ENCODE measurements at places on chromosomes 3 and 15.

DNA sequence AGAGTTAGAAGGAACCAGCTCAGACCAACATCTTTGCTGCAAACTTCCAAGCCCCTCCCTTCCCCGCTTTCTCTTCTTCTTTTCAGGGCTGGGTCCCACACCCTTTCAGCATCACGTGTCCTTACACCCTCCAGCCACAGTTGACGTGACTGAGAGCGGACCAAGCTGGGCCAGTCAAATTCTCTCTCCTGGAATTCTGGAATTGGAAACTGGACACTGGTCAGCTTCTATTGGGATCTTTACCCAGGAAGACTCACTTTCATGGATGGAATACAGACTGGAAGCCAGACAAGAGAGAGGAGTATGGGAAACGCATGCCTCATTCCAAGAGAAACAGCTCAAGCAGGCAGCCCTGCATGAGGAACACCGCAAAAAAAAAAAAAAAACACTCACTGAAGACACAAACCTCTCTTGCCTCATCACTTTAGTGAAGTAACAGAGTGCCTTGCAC is 12.4 kb upstream of the TPM1 start:
- DNase-seq = no peak

GRCh38 chr15:65583701-65584100 is 27.2 kb downstream of the INTS14 start:
- DNase-seq = no peak

DNA sequence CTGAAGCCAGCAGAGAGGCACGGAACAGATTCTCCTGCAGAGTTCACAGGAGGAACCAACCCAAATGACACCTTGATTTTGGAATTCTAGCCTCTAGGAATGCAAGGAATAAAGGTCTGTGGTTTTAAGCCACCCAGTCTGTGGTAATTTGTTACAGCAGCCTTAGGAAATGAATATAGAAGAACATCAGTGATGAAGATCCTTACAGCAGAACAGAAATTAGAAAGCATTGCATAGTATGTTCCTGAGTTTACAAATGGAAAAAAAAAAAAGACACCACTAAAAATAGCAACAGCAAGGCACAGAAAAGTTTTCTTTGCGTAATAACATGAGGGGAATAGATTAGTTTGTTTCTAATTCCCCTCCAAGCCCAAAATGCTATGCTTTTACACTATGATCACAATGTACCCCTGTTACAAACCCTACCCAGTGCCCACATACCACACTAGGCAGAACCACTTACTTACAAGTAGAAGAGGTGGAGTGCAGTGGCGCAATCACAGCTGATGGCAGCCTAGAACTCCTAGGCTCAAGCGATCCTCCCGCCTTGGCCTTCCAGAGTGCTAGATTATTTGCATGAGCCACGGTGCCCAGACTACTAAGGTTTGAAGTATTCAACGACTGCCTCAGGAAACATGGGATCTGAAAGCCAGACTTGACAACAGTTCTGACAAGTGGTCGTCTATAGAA is 84.3 kb downstream of the SHQ1 start:
- DNase-seq = no peak

DNA sequence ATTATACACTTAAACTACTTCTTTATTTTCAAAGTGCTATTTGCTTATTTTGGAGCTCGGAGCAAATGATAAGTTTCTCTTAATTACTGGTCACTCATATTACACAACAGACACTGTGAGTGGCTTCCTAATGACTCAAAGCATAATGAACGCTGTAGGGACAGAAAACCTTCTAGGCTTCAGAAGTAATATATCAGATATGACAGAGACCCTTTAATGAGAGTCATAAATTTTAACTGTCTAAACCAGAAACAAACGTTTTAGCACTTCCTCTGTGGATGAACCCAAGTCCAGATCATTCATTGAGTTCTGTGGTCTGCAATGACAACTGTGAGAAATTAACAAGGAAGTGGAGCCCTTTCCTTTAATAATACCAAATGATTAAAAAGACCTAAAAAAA is 66.6 kb downstream of the ARPP21 start:
- DNase-seq = no peak

DNA sequence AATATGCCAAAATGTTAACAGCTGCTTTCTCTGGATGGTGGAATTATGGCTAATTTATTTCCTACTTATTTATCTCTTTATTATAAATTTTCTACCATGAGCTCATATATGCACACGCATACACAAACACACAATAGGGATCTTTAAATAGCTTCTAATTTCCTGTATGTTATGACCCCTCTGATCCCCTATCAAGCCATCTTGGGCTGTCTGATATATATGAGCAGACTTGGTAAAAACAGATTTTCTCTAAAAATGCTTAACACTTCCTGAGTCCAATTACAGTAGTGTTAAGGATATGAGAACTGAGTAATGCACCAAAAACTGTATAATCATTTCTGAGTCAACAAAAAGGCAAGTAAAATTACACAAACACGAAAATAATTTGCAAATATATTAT is 52.0 kb upstream of the LMOD3 start:
- no peak for DNase-seq

DNA sequence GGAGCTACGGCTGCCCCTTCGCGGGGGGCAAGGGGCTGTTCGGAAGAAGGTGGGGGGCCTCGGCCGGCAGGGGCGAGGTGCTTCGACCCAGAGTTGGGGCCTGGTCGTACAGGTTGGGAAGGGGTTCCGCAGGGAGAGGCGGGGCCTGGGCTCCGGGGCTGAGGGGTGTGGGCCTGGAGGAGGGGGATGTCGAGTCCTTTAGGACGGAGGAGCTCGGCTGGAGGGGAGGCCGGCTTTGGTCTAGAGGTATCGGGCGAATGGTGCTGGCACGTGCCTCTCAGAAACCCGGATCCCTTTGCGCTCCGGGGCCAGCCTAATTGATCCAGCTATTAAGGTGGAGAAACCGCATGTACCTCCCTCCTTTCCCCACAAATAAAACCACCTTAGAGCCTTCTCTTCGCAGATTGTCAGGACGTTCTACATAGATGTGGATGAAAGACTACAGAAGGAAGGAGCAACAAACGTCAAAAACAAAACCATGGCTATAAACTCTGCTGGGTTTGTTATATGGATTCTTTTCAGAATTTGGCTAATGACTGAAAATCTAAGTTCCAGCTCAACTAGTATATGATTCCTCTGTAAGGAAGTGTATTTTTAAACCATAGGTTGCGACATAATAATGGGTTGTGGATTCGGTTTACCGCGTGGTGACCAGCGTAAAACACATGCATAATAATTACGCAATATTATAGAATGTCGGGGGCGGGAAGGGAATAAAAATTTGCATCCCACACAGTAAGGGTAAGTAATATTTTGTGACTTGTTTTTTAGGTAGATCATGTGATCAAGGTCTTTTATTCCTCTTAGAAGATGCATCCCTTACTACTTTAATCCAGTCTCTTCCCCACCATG is 644 bp upstream of the NGLY1 start:
- DNase-seq = no peak

DNA sequence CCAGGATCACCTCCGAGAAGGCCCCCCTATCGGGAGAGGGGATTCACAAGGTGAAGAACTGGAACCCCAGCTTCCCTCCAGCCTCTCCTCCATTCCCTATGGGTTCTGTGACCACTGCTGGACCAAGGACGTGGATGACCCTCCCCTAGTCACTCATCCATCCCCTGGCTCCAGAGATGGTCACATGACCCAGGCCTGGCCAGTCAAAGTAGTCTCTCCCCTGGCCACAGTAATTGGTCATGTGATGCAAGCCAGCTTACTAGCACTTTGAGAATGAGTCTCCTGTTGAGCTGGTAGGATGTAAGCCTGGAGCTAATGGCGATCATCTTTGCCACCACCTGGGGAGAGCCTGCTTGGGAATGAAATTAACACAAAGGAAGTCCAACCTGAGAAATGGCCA is 3.9 kb downstream of the CAMK1 start:
- no peak for DNase-seq

DNA sequence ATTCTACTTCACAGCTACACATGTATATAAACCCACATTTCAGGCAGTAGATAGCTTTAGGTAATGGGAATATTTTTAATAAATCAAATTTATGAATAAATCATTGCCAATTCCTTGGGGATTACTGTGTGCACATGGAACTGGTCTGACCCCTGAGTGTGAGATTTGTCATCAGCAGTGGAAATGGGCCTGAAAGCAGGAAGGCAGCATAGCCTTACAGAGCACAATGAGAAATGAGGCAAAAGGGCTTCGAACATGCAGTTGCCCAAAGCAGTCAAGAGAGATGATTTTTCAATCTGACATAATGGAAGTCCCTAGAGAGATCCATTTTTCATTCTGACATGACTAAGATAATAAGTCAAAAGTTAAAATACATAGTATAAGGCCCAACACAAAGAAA is 599.2 kb downstream of the TUSC7 start:
- no peak for DNase-seq

- no peak for DNase-seq
Observed at GRCh38 chr3:113736548-113737089, 9.4 kb downstream of the NAA50 start.

GRCh38 chr3:3448468-3448867 is 269.0 kb upstream of the CRBN start:
- DNase-seq = no peak

DNA sequence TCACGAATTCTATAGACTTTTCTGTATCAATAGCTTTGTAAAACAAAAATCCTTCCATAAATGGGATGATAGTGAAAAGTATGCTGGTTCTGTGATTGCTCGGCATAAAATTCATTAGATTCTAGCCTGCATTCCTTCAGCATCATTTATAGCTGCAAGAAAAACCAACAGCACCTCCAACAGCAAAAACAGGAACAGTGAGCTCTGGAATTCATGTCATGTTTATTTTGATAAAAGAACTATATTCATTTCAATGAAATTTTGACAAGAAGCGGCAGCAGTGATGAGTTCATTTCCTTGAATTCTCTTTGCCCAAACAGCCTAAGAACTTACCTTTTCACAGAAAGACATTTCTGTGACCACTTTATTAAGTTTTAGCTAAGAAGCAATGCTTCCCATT is 515.2 kb upstream of the CCDC54 start:
- no peak for DNase-seq

- no peak for DNase-seq
Observed at GRCh38 chr3:163438760-163439159, 1639.5 kb downstream of the SI start.

- DNase-seq = no peak
Observed at GRCh38 chr3:171901615-171902312, 58.6 kb downstream of the TMEM212 start.

GRCh38 chr3:71197841-71198565 is 385.5 kb downstream of the FOXP1 start:
- no peak for DNase-seq

- no peak for DNase-seq
Observed at GRCh38 chr15:68349151-68349550, 71.6 kb downstream of the FEM1B start.

GRCh38 chr3:98599647-98600411 is 6.4 kb upstream of the CPOX start:
- no peak for DNase-seq

DNA sequence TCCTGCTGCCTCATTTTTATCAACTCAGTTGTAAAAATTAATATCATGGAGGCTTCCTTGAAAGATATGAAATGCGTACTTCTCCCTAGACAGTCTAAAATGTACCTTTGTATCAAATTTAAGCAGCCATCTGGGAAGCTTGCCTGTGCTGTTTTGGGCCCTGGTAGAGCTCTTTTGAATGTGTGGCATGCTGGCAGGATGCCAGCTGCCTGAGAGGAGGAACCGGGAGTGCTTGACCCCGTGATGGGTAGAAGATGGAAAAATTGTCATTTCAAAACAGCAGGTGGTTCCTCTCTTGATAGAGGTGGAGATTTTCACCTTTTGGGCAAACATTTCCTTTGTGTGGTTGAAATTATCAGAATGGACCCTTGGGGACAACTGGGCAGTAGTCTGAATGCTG is 245.3 kb downstream of the RPLP1 start:
- DNase-seq = no peak

DNA sequence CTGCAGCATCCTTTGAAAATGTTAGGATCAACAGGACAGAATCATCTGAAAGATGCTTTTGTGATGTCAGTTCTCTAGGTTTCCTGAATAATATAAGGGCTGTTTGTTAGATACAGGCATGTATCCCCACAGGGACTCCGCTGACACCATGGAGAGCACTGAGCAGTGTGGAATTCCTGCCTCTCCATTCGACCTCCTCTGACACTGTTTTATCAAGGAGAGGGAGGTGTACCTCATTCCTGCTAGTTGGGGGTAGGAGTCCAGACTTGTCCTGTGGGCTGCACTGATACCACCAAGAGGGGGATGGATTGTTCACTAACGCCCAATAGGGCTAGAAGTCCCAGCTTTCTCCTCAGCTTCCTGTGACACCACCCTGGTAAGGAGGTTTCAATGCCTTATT is 46.6 kb downstream of the LARS2 start:
- DNase-seq = no peak

- no peak for DNase-seq
Observed at GRCh38 chr15:101148166-101148880, 103.5 kb downstream of the CHSY1 start.

DNA sequence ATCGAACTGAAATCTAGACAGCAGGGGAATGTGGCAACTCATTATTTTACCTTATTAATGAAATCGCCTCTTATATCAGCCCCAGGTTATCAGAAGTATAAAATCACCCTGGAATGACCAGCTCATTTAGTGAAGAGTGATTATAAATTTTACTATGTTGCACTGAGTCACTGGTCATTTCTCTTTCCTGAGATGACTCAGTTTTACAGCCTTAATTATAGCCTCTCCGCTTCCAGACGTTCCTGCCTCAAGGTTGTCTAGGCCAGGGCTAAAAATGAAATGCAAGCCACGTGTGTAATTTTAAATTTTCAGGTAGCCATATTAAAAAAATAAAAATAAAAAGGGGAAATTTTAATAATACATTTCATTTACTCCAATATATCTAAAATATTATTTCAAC is 33.3 kb downstream of the DET1 start:
- DNase-seq = no peak

DNA sequence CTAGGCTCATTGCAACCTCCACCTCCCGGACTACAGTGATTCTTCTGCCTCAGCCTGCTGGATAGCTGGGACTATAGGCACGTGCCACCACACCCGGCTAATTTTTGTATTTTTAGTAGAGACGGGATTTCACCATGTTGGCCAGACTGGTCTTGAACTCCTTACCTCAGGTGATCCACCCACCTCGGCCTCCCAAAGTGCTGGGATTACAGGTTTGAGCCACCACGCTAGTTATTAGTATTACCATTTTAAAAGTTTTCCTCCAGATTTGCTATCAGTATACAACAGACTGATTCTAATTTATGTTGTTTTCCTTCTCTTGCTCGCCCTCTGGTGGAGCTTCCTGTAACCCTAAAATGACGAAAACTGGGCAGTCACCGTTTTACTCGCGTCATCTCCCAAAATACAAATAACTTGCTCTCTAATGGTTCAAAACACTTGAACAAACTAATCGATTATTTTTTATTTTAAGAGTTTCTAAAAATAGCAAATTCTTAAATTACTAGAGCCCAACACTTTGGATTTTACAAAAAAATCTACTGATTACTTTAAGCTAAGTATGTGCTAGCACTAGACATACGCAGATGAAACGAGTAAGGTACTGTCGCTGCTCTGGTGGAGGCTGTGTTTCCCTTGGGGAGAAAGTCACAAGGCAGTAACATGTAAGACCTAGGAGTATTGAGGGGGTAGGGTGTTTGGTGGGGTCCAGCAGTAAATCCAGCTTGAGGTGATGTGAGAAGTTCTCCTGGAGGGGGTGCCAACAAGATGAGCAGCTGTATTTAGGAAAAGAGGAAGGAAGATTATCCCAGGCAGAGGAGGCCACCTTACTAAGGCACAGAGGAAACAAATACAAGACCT is 203.3 kb downstream of the MBNL1 start:
- peak; percentile 11 for DNase-seq
